ENCODE measurements at places on chromosomes 16 and 17. TPM values are rescaled to one million over a fixed set of nuclear protein-coding genes. Genes with fewer than 3 reads are reported as not detected.

PPP1R1B gene
- polyA plus RNA-seq: 5.4 TPM

NUPR1 gene
- polyA plus RNA-seq: 0.75 TPM

AANAT gene
- polyA plus RNA-seq: 0.73 TPM

SLX1A gene
- 112 TPM for polyA plus RNA-seq

GRIN2A gene
- polyA plus RNA-seq: 0.89 TPM

SEPHS2 gene
- 27.3 TPM for polyA plus RNA-seq

RASD1 gene
- 3.6 TPM for polyA plus RNA-seq

CNGB1 gene
- polyA plus RNA-seq: not detected

NAGPA gene
- 7.5 TPM for polyA plus RNA-seq

C17orf50 gene
- polyA plus RNA-seq: 0.74 TPM

SLC5A11 gene
- not detected for polyA plus RNA-seq

C17orf100 gene
- 4.8 TPM for polyA plus RNA-seq

PRSS33 gene
- 0.24 TPM for polyA plus RNA-seq

KRT33A gene
- not detected for polyA plus RNA-seq

PRR11 gene
- 55.9 TPM for polyA plus RNA-seq

GLTPD2 gene
- polyA plus RNA-seq: 0.33 TPM

SUZ12 gene
- 22.3 TPM for polyA plus RNA-seq

NPTX1 gene
- 4.1 TPM for polyA plus RNA-seq

OR1G1 gene
- not detected for polyA plus RNA-seq

HIC1 gene
- polyA plus RNA-seq: 0.23 TPM

PARN gene
- polyA plus RNA-seq: 34.3 TPM

SAMD14 gene
- 0.97 TPM for polyA plus RNA-seq

CLUH gene
- polyA plus RNA-seq: 23.5 TPM

SMIM5 gene
- not detected for polyA plus RNA-seq

GJD3 gene
- not detected for polyA plus RNA-seq

ACSM3 gene
- 4.8 TPM for polyA plus RNA-seq

DYNLRB2 gene
- polyA plus RNA-seq: not detected

HS3ST2 gene
- polyA plus RNA-seq: 2.1 TPM

MYH13 gene
- not detected for polyA plus RNA-seq

TNP2 gene
- polyA plus RNA-seq: not detected

C16orf86 gene
- polyA plus RNA-seq: 0.90 TPM

CACNG3 gene
- not detected for polyA plus RNA-seq

HOXB2 gene
- polyA plus RNA-seq: not detected

RILP gene
- polyA plus RNA-seq: 8.6 TPM

GAST gene
- polyA plus RNA-seq: not detected

LRRC75A gene
- 5.2 TPM for polyA plus RNA-seq

BRIP1 gene
- polyA plus RNA-seq: 8.0 TPM

PIK3R6 gene
- 0.14 TPM for polyA plus RNA-seq
